Activated CD4-positive, alpha-beta T cell treated with anti-CD3 and anti-CD28 coated beads for 24 hours (primary cell): ENCODE measurements at places on chromosomes 12 and 14.

- DNase-seq: no peak
Measured at GRCh38 chr12:12474931-12475795, 87.5 kb downstream of the DUSP16 start.

GRCh38 chr12:68121143-68121542 is 38.4 kb downstream of the IFNG start:
- no peak for DNase-seq

- DNase-seq: no peak
Measured at GRCh38 chr12:40903040-40903439, 210.8 kb downstream of the CNTN1 start.

DNA sequence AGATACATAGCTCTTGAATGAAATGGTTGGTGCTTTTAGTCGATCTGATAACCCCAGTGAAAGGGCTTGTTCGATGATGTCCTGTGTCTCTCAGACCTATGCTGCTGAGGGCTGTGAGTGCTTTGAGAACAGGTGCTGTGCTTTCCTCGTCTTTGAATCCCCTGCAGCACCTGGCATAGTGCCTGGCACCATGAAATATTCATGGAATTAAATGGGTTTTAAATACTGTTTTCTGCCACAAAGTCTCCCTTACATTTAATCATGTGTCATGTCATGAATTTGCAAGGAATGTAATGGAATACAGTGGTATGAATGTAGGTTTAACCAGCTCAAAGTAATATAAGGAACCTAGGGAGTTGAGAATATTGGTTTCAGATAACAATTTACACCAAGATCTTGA is 220.5 kb upstream of the PRICKLE1 start:
- DNase-seq: no peak

DNA sequence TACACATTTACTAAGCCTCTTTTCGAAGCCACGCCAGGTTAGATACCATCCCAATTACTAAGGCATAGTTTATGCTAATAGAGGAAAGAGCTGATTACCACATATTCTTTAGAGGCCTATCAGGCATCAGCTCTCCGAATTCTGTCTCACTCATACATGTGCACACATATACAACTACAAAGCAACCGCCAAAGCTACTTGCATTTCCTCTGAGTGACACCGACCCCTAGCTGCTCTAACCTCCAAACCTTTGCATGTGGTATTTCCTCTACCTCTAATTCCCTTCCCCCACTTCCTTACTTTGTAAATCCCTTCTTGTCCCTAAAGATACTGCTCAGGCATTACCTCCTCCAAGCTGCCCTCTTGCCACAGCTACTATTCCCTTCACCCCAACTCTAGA is 107.2 kb downstream of the DUSP6 start:
- peak; percentile 18 for DNase-seq

GRCh38 chr12:64099397-64099796 is 122.7 kb downstream of the KICS2 start:
- no peak for DNase-seq

DNA sequence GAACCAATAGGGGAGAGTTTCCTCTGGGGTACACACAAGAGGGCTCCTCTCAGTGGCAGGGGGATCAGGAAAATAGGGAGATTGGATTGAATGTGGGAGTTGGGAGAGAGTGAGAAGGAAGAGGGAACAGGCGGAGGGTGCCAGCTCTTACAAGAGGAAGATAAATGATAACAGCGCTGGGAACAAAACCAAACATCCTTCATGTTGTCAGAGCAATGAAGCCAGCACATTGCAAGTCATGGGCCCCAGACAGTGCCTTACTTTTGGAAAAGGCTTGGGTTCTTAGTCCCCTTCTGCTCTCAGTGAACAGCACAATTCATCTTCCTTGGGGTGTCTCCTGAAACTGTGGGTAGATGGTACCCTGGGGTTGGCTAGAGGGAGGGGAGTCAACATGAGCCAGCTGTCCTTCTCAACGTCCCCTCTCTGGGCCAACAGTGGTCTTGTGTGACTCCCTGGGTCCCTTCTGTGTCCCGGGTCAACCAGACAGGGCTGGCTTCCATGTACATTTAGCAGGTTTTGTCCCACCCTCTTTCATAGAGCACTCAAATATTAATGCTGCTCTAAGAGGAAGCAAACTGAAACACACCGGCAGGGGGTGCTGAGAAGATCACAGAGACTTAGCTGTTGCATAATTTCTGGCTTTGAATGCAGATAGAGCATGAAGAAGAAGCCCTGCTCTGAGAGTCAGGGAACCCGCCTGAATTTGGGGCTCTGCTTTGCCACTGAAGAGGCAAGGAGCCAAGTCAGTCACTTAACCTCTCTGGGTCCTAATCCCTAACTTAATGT is 138.5 kb downstream of the ESRRB start:
- DNase-seq: no peak

- DNase-seq: no peak
Measured at GRCh38 chr12:110677206-110677911, 11.6 kb downstream of the HVCN1 start.

DNA sequence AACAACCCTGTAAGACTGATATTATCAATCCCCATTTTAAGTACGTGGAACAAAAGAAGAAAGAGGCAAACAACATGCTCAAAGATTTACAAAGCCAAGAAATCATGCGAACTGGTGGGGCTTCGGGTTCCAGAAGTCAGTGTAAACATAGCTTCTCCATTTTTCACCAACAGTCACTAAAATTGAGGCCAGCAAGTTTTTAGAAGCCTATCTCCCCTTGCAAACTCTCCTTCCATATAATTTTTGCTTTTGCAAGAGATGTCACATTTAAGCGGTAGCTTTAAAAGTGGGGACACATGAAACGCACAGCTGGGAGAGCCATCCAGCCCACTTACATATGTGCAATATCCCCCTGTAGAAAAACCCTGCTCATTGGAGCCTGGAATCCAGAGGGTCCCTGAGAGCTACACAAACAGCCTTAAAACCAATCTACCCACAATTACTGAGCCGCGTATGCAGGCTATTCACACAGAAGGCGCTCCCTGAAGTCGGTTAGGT is 797 bp downstream of the SLC11A2 start:
- DNase-seq: no peak

DNA sequence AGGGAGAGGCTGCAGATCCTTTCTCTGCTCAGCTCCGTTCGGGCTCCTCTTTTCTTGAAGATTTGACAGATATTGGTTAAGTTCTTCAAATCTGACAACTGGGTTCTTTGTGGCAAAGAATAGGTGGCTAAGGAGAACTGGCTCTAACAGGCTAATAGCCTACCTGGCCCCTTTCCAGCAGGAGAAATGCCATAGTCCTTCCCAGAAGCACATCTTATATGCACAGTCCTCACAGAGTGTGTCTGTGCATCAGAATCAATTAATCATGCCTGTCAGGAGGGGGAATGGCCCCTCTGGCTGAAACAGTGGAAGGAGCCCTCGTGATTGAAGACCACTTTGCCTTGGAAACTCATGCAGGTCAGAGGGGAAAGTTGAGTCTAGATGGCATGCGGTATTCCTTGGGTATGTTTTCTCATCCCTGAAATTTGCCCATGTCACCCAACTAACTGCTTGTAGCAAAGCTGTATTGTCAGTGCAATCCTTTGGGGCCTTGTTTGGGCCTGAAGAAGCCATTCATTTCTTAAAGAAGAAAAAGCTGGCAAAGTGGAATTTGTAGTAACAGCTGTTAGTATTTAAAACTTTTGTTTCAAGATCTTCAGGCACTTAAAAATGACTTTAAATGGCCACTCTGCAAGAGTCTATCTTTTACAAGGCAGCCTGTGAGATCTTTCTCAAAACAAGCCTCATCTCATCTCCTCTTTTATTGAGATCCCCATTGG is 251.5 kb downstream of the ZFP36L1 start:
- no peak for DNase-seq

- no peak for DNase-seq
Measured at GRCh38 chr12:113643177-113643974, 171.7 kb upstream of the LHX5 start.

DNA sequence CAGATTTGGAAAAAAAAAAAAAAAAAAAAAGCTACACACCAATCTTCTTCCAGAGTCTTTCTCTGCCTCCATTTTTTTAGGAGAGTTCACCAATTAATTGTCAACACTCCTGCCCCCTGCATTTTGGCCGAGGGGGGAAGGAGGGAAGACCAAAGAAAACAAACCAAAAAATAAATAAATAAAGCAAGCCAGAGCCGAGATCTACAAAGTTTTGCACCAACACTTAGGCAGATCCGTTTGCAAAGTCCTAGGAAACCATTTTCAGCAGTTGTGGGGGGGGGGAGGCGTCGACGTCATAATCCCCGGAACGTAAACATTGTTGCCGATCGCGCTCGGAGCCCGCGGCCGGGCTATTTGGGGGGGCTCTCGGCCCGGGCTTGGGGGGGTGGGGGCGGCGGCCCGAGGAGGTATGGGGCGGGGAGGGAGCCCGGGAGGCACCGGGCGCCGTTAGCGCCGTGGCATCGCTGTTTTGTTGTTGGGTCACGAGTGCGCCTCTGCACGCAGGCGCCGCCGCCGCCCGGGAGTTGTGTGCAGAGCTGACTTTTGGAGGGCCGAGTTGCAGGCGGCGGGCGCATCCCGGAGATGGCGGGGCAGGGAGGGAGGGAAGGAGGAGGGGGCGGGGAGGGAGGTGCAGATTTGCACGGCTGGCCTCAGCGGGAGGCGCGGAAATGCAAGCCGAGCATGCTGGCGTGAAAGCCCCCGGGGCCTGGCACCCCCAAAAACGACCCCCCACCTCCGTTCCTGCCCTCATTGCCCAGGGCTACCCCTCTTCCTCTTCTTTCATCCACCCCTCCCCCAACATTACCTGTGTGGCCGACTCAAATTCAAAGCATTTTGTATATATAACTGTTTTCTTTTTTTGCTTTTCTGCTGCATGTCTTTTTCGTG is 598 bp downstream of the KDM2B start:
- peak; percentile 41 for DNase-seq

DNA sequence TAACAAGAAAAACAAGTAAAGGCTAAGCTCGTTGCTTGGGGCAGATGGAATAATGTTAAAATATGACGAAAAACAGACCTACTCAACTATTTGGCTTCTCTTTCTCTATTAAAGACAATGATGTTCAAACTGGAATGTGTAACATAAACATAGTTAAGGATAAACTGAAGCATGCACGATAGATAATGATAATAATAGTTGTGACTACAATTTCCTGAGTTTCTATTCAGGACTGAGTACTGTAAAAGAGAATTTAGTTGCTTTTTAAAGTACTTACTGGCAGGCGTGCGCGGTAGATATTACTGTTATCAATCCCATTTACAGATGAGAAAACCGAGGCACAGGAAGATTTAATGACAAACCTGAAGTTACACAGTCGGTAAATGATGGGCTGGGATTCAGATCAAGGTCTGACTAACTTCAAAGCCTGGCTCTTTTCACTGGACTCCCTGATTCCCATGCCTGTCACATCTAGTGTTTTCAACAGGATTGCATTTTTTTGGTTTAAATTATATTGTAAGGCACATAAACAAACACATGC is 103.0 kb downstream of the CRADD start:
- no peak for DNase-seq

DNA sequence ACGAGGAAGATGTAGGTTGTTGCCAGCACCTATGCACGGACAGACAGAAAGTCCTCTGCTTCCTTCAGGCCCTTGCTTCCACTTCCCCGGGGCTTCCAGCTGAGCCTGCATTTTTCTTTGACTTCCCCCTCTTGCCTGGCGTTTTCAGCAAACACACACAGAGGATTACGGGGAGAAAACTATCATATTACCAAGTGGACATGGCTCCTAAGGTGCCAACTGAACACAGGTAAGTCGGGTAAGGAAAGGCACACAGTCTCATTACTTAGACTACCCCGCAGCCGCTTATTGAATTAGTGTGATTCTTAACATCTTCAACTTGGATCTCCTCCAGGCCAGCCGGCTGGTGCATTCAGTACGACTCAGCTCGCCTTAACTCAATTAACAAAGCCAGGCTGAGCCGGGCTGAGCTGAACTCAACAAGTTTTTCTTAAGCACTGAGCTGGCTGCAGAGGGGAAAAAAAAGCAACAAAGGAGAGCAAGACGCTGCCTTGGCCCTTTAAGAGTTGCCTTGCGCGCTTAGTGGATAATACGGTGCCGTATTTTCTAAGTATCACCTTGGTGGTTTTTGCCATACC is 19.2 kb upstream of the MAP1LC3B2 start:
- DNase-seq: no peak

GRCh38 chr12:42099433-42099832 is 45.2 kb downstream of the GXYLT1 start:
- no peak for DNase-seq

DNA sequence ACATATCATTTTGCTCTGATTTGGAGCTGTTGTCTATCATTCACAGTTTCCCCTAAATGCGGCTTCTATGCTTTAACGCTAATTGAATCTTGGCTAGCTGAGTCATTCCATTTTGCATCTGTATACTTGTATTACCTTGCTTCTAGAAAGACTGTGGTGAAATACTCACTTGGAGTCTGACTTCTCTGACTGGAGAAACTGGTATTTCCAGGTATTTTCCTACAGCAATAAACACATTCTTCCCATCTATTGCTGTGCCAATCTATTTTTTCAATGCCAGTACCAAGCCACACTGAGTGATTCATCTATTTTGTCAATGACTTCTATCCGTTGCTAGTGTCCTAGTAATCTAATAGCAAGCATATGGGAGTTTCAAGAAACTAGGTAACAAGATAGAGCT is 76.0 kb upstream of the ST8SIA1 start:
- DNase-seq: no peak

DNA sequence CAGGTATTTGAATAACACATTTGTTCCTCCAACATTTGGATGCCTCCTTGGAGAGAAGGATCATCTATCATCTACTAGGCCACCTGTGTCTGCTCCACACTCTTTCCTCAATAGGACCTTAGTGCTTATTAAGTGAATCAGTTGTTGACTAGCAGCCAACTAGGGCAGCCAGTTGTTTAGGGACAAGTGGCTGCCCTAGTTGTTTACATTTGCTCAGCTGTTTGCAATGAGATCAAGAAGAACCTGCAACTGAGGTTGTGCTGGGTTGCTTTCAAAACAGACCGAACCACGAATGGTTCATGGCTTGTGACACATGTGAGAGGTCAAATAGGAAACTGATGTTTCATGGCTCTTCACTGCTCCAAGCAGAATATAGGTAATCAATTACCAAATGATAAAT is 53.8 kb downstream of the TMCC3 start:
- no peak for DNase-seq

GRCh38 chr14:104784218-104784568 is 11.4 kb downstream of the AKT1 start:
- no peak for DNase-seq

- no peak for DNase-seq
Measured at GRCh38 chr12:51246254-51246853, 7.7 kb downstream of the DAZAP2 start.

DNA sequence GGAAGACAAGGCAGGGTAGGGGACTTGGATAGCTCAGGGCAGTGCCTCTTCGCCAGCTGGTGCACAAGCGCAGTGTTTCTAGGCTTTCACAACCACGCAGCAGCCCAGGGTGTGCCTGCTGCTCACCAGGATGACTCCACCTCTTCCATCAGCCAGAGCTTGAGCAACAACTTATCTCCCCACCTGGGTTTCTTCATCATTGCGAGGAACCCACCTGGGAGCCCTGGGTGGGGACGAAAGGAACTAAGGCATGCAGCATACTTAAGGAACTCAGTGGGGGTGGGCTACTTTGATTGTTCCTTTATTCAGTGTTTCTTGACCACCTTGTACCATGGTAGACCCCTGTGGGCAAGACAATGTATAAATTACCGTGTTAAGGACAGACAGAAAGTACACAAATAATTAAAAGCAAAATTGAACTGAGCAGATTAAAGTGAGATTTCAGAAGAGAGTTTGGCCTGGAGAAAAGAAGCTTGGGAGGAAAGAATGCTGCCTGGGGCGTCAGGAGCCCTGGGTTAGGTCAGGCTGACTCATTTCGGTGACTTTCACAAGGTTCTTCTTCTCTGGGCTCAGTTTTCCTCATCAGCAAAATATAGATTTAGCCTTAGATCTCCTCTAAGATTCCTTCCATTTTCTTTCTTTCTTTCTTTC is 22.9 kb downstream of the KRT18 start:
- DNase-seq: no peak

GRCh38 chr12:26696613-26697092 is 136.3 kb downstream of the ITPR2 start:
- DNase-seq: no peak
